Effector CD8-positive, alpha-beta T cell (primary cell): ENCODE measurements at places on chromosomes 3 and 15.

DNA sequence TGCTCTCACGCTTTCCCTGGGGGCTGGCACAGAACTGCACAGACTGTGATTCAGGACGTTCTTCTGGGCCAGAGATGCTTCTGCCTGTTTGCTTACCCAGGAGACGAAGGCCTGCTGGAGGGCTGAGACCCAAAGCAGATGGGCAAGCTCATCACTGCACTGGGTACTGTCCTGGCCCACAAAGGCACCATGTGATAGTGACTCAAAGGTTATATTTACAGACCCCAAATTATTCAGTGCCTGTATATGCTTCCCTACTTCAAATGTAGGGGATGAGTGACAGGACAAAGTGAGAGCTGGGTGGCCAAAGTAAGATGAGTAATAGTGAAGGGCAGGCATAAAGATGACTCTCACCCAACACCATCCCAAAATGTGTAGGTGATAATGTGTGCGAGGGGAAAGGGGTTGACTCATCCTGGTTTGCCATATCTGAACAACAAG lies 127.4 kb downstream of the WDR76 start:
- DNase-seq, result no peak

DNA sequence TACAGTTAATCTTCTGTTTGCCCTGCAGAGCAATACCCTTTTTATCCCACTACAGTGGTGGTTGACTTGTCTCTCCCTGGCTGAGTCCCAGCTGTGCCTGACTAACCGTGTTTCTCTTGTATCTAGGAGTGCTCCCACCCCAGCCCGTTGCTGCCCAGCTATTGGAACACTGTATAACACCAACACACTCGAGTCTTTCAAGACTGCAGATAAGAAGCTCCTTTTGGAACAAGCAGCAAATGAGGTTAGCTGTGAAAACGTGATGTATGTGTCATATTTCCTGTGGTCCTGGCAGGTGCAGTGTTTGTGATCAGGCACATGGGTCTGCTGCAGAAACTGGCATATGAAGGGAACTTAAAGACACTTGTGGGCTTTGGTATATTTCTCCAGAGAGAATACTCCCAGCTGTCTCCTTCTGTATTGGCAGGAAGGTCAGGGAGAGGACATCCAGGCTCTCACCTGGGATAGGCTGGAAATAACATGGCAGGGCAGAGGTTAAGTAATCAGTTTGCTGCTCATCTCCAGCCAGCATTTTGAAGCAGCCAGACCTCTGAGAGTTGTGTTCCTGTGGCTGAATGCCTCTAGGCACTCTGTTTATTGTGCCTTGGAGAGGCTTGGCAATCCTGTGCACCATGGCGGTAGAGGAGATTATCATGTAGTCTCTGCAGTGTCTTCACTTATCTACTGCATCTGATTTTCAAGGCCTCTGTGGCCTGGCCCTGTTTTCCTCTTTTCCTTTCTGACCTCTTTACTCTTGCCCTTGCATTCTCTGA lies 34.8 kb downstream of the ATG7 start:
- no peak for DNase-seq

DNA sequence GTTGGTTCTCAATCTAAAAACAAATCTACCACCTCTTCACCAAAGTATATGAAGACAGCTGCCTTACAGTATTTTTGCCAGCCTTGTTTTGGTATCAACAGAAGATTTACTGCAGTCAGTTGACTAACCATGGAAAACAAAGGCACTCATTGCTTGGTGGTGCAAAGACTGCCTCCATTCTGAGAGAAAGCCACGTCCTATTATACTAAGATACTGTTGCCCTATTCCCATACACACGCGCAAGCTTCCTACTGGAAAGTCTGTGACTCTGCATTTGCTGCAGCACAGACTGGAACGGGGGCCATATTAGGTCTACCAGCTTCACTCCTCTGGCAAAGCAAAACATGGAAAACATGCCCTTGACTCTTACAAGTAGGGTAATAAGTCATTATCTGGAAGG lies 18.0 kb downstream of the MTMR10 start:
- DNase-seq, result no peak

GRCh38 chr3:143552851-143553250 lies 295.4 kb downstream of the SLC9A9 start:
- no peak for DNase-seq

GRCh38 chr3:101189176-101189575 lies 131.2 kb downstream of the IMPG2 start:
- DNase-seq, result no peak

GRCh38 chr3:72942427-72942826 lies 54.2 kb upstream of the PPP4R2 start:
- no peak for DNase-seq

- no peak for DNase-seq
Observed at GRCh38 chr15:96093063-96093462, 237.4 kb upstream of the NR2F2 start.

- DNase-seq, result no peak
Observed at GRCh38 chr3:39208463-39209055, 16.2 kb upstream of the XIRP1 start.

- DNase-seq, result no peak
Observed at GRCh38 chr3:185654758-185655145, 68.7 kb downstream of the SENP2 start.

DNA sequence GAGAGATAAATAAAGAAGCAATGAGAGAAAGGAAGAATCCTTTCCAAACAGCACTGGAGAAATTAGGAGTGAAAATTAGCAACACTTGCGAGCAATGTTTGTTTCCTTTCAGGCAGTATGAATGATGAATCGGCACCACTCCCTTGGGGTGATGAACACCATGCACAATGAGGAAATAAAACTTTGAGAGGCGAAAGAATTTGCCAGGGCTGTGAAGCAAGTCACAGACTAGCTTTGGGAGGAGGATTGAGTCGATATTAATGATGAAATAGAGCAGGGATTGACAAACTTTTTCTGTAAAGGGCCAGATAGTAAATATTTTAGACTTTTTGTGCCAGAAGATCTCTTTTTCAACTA lies 237.7 kb downstream of the AGBL1 start:
- no peak for DNase-seq

GRCh38 chr3:113516115-113516505 lies 1.2 kb upstream of the SPICE1 start:
- no peak for DNase-seq

GRCh38 chr15:71259866-71260265 lies 144.6 kb downstream of the THSD4 start:
- no peak for DNase-seq

DNA sequence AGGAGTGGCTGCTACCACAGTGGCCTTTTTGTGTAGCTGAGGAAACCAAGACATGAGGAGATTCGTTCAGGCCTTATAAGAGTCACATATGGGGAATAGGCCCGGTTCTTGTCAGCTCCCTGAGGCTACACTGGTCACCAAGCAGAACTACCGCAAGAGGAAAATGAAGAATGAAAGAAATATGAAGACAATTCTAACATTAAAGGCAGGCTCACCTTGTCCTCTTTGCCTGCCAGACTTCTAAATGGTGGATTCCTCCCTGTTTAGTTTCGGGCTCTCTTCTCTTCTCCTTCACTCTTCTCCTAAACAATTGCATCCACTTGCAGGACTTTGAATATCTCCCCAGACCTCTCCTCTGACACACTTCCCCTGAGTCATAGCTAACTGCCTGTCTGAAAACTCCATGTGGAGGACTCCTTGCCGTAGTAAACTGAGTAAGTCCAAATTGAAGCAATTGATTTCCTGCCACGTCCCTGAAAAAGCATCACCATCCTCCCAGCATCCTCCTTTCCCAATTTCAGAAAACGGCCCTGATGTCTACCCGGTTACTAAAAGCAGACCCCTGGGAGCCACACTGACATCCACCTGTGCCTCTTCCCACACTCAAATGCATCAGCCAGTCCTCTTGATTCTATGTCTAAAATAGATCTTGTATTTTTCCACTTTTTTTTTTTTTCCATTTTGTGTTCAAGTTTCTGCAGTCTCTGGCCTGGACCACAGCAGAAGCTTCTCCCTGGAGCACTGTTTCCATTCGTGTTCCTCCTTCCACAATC lies 30.3 kb upstream of the VEPH1 start:
- DNase-seq, result no peak

DNA sequence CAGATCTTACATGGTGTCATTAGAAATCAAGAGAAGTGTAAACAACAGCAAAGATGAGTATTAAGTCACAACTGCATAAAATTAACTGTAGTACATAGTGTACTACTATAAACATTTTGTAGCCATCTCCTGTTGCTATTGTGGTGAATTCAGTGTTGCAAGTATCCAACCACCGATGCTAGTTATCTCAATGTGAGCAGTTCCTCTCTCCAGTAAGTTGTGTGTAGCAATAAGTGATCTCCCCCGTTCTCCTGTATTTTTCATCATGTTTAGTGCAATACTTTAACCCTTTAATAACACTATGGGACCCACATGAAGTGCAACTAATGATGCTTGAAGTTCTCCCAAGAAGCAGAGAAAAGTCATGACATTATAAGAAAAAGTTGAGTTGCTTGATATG lies 264.7 kb upstream of the KCNH8 start:
- DNase-seq, result no peak

GRCh38 chr3:152222327-152222726 lies 46.4 kb upstream of the MBNL1 start:
- DNase-seq, result no peak

GRCh38 chr15:73028831-73029451 lies 23.3 kb upstream of the NEO1 start:
- DNase-seq, result no peak

GRCh38 chr15:57308170-57308545 lies 68.1 kb upstream of the CGNL1 start:
- no peak for DNase-seq

DNA sequence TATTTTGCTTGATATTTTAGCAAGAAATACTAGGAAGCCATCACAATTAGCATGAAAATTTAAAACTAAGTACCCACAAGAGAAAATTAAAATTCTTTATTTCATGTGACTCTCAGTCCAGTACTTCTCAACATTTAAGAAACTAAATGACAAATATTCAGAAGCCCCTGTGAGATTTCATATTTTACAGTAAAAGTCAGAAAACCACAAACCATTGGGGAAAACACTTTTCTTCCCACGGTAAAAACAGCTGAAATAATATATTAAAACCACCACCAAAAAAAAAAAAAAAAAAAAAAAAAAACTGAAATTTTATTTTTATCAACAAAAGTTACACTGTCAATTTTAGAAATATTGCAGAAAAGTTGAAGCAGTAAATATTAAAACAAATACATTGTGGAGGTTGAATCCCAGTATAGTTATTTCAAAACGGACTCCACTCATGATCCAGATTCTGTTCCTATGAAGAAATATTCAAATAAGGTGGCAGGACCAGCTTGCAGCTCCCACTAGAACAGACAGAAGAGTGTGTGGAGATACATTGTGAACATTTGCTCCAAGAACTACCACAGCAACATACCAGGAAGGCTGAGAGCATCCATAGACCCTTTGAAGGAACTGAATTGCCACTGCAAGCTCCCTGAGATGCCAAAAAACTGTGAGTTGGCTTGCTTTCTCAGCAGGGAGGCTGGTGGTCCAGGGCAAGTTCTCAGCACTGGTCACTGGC lies 308.2 kb downstream of the CTNNB1 start:
- no peak for DNase-seq

- DNase-seq, result no peak
Observed at GRCh38 chr3:150357923-150358607, 50.0 kb upstream of the TSC22D2 start.

DNA sequence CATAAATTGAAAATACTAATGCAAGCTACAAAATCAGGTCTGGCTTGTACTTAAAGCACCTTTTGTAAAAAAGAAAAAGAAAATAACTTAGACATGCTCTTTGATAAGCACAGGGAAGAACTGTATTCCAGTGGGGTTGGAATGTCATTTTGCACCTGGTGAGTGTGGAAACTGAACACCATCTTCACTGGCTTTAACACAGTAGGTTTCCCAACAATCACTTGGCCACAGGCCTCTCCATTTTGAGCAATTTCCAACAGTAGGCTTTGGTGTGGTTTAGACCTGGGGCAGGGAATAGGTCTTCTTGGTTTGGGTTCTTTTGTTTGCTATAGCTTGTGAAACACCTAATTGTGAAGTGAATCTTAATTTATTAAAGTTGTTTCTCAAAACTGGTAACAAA lies 18.9 kb downstream of the PDZRN3 start:
- DNase-seq, result no peak

- DNase-seq, result no peak
Observed at GRCh38 chr3:151431940-151432339, 28.9 kb downstream of the IGSF10 start.

DNA sequence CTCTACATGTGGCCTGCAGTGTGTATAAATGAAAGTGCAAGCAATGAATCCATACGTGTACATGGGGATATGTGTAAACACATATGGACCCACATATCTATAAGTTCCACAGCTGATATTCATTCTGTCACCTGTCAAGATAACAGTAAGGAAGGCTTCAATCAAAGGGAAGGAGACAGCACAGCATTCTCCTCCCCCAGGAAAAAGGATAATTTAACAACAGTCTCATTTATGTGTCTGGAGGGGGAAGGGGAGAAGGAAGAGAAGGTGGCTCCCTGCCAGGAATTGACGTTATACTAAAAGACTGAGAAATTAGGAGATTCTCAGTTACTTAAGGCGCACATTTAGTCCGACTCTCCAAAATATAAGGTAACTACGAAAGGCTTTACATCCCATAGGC lies 345.9 kb downstream of the FOXP1 start:
- no peak for DNase-seq

GRCh38 chr3:183537295-183537730 lies 18.2 kb downstream of the KLHL6 start:
- DNase-seq, result no peak

DNA sequence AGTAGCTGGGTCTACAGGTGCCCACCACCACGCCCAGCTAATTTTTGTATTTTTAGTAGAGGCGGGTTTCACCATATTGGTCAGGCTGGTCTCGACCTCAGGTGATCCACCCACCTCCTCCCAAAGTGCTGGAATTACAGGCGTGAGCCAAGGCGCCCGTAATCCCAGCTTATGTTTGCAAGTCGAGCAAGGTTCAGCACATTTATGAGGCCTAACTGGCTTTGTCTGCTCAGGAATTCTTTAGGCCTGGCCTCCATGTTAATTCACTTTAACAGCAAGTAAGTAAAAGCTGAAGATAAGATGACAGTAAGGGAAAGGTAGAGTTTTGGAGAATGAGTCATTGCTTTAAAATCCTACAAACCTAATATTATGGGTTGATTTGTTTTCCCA lies 24.6 kb downstream of the SIDT1 start:
- DNase-seq, result no peak

DNA sequence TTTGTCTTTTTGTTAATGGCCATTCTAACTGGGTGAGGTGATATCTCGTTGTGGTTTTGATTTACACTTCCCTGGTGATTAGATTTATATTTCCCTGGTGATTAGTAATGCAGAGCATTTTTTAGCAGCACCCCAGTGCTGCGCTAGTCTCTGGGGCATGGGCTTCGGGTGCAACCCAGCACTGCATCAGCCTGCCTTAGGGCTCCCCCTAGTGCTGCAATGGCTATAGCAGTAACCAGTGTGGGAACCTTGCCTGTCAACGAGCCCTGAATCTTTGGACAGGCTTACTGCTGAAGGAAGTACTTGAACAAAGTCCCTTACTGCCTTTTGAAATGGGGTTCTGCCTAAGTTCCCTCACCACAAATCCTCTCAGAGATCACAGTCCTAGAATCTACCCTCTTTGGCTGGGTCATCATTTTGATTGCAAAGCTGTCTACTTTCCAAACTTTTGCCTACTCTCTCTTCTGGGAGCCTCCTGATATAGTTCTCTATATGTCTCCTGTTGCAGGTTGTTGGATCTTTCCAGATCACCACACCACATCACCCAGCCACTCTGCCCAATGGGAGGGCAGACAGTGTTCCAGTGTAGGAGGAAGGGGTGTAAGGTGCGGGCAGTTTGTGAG lies 79.2 kb upstream of the CCNL1 start:
- peak; percentile 33 for DNase-seq
